ENCODE measurements at places on chromosomes 3 and 15.

- no peak for DNase-seq
Observed at GRCh38 chr3:139533781-139534454, 5.6 kb downstream of the RBP1 start.

GRCh38 chr3:5126586-5126985 is 4.5 kb downstream of the ARL8B start:
- DNase-seq = no peak

GRCh38 chr15:46410705-46411104 is 775.9 kb downstream of the SQOR start:
- no peak for DNase-seq

DNA sequence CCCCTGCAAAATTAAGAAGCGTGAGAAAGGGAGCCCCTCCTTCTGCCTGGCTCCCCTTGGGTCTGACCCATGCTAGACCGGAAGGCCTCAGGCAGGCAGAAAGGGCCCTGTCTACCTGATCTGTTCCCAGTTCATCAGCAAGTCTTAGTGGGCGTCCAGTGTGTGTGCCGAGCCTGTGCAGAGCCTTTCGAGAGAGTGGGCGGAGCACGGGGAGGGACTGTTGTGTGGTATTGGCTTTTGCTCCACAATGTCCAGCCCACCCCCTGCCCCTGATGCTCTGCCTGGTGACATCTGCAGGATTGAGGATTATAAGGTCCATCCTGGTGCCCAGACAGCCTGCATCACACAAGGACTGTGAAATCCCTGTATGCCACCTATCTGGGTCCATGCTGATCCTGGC is 82.9 kb downstream of the CHDH start:
- DNase-seq = no peak

- DNase-seq = no peak
Observed at GRCh38 chr15:60788692-60789103, 309.8 kb upstream of the ICE2 start.

DNA sequence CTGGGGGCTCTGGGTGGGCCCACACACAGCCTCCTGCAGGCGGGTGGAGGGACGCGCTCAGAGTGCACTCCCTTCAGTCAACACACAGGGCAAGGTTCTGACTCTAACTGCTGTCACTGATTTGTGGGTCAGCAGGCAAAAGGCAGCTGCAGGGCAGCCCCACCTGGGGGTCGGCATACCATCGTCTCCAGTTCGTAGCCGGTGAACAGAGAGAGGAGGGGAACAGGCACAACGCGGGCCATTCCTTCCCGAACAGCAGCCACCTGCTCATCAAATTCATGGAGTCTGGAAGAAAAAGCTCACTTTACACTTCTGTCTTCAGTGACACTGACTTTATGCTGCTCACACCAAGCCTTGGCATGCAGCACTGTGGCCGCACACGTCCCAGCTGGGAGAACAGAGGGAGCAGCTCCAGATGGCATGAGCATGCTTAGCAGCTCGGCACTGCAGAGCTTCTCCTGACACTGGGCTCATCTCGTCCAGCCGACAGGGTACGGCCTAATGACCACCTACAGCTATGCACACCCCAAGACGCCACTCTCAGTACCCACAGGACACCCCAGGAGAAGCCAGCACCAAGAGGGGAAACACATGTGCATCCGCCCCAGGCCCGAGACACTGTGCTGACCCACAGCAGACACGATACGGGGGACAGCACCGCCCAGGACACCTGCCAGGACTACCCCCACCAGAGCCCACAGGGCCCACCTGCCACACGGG is 14.4 kb upstream of the OCA2 start:
- no peak for DNase-seq

- DNase-seq = no peak
Observed at GRCh38 chr3:22937536-22937935, 265.6 kb upstream of the UBE2E2 start.

DNA sequence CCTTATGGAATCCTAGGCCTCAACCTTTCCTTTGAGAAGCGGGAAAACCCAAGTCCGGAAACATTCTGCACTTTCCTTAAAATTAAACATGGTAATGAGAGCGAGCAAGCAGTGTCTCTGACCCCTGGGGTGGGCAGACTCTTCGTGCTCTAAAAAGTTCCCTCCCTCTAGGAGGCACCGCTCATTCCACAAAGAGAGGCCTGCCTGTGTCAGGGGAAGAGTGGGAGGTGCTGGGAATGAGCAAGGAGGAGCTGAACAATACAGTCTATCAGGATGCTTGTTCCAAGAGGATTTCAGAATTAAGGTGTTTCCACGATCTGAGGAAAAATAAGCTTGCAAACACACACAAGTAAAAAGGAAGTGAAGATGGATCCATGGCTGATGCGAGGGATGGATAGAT is 6.0 kb upstream of the RLBP1 start:
- no peak for DNase-seq

DNA sequence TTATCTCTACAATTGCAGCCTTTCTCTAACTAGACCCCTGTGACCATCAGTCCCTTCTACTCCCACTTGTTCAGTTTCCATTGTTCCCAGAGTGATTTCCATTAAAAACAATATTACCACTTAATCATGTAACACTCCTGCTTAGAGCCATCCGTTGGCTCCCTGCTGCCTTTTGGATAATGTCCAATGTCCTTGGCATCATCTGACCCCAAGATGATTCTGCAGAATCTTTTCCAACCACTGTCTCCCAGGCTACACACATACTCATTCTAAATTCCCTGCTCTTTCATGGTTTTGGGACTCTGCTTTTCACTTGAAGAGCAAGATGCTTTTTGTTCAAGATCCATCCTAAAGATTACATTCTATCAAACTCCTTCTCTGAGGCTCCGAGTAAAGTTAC is 7.1 kb downstream of the KCNH8 start:
- no peak for DNase-seq

DNA sequence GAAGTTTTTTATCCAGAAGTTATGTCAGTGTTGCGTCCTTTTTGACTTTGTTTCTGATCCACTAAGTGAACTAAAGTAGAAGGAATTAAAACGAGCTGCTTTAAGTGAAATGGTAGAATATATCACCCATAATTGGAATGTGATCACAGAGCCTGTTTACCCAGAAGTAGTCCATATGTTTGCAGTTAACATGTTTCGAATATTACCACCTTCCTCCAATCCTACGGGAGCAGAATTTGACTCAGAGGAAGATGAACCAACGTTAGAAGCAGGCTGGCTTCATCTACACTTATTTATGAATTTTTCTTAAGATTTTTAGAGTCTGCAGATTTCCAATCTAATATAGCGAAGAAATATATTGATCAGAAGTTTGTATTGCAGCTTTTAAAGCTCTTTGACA is 57.6 kb downstream of the DNAH1 start:
- no peak for DNase-seq

GRCh38 chr3:129556358-129556695 is 13.4 kb downstream of the H1-8 start:
- no peak for DNase-seq

- DNase-seq = no peak
Observed at GRCh38 chr15:69789648-69790393, 307.9 kb downstream of the TLE3 start.

- no peak for DNase-seq
Observed at GRCh38 chr3:95627293-95627692, 1187.1 kb upstream of the EPHA6 start.

- no peak for DNase-seq
Observed at GRCh38 chr3:43236008-43236407, 50.3 kb upstream of the SNRK start.

DNA sequence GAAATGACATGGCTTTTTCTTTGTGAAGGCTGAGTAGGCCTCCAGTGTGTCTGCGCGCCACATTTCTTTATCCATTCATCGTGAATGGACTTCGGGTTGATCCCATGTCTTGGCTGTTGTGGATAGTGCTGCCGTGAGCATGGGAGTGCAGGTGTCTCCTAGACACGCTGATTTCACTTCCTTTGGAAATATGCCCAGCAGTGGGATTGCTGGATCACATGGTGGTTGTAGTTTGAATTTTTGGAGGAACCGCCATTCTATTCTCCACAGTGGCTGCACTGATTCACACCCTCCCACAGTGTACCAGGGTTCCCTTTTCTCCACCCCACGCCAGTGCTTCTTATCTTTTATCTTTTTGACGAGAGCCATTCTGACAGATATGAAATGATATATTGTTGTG is 171.7 kb downstream of the NSMCE3 start:
- DNase-seq = no peak

DNA sequence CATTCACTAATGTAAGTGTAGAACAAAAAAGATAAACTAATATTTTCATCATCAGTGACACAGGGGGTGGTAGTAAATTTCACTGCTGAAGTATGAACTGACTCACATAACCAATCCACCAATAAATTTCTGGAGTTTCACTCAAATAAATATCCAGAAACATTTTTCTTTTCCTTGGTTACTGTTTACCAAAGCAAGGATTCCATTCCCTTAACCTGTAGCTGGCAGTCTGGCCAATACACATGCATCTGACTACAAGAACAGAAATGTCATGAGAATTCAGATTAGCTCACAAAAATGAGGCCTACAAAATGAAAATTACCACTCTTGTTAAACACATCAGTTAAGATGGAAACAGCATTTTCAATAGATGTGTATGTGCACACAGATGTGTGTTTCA is 80.3 kb downstream of the STAG1 start:
- DNase-seq = no peak

DNA sequence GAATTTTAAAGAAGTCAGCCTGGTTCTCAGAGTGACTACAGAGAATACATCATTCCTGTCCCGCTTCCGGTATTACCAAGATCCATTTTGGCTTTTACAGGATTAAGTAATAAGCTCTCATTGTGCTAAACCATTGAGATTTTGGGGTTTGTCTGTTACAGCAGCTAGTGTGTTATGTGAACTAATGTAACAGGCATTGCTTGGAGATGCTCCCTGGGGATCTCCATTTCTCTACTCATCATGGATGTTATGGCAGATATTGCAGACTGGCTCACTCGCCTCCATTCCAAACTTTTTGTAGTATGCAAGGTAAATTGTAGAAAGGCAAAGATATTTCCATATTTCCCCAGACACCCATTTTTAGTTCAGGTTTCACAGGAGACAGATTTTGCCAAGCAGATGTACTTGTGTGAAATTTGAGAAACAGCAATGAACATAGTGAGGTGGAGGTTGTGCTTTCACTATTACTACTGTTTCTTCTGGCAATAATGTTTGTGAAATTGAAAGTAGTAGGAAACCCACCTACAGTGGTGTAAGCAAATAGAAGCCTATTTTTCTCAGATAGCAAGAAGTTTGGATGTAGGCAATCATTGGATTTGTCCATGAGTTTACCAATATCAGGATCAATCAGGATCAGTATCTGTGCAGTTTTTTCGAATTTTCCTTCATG is 177.1 kb upstream of the GALNT15 start:
- no peak for DNase-seq

GRCh38 chr3:176692966-176693785 is 504.1 kb downstream of the TBL1XR1 start:
- DNase-seq = no peak

DNA sequence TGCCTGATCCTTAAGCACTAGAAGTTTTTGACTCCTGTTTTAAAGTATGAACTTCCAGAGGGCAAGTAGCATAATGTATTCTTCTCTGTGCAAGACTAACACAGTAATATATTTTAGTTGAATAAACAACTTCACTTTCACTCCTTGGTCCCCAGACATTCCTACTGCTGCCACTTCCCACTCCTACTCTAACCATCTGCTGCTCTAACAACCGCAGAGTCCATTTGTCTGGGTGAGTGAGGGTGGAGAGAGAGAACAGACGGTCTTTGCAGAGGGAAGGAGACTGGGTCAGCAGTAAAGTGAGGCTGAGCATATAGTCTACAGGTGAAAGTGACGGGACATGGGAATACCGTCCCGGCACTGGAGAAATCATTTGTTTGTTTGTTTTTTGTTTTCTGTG is 301.0 kb upstream of the SLCO3A1 start:
- no peak for DNase-seq

GRCh38 chr3:159798951-159799350 is 189.7 kb upstream of the IL12A start:
- no peak for DNase-seq

GRCh38 chr3:34185301-34185700 is 386.9 kb downstream of the PDCD6IP start:
- peak; percentile 3 for DNase-seq

DNA sequence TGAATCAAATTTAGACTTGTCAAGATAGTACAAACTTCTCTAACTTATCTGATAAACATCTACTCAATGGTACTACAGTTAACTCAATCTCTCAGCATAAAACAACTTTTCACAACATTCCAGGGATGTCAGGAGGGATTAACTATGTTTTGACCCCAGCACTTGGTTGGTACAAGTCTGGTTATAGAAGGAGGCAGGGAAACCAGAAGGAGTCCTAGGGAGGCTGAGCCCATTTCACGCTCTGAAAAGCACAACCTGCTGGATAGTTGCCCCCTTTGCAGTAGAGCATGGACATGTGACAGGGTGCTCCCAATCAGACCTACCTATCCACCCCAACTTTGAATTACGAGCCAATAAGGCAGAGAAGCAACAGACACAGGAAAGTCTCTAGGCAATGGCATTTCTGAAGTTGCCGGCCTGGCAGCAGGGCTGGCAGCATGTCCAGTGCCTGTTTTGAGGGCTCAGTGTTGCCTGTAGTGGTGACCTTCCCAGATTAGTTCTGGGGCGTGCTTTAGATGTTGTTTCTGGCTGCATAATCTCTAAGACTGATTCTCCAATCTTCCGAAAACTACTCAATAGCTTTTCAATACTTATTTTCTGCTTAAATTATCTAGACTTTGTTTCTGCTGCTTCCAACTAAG is 8.2 kb downstream of the ANKUB1 start:
- DNase-seq = no peak

GRCh38 chr3:169252535-169252934 is 411.0 kb downstream of the MECOM start:
- no peak for DNase-seq

- no peak for DNase-seq
Observed at GRCh38 chr3:110343945-110344344, 727.7 kb upstream of the NECTIN3 start.

- no peak for DNase-seq
Observed at GRCh38 chr3:143727391-143727790, 120.9 kb downstream of the SLC9A9 start.

GRCh38 chr3:67700596-67700995 is 46.2 kb upstream of the SUCLG2 start:
- DNase-seq = no peak

GRCh38 chr3:127384717-127385539 is 97.1 kb upstream of the PRR20G start:
- no peak for DNase-seq

DNA sequence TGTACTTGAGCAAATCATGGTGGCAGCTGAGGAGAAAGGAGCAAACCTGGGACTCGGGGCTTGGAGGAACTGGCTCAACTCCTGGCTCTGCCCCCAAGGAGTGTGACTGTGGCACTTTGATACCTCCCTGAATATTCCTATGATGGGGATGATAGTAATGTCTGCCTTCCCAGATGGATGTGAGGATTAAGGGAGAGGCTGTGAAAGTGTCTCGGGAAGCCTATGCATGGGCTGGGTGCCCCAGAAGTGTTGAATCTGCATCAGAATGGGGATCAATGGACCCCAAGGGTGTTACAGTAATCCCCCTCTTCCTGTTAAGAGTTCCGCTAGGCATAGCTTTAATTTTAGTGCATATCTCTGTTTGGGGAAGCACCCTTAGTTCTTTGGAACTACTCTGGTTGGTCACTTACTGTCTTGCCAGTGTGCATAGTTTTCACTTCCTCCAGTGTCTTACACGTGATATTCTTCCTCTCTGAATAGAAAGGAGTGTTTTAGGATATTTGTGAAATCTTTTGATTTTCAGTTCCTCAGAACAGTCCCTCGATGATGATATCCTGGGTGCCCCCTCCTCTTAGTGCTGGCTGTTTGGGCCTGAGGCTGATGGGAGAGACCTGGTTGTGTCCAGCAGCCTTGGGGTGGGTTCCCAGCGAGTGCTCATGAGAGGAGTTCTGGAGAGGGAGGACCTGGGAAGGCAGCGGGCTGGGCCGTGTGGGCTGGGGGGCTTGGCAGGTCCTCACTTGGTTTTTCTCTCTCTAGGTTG is 97.5 kb downstream of the CHDH start:
- peak; percentile 58 for DNase-seq

All from naive B cell (primary cell).